Hematopoietic multipotent progenitor cell treated with erythropoietin and hydrocortisone succinate and interleukin-3 and kit ligand, for 4 days (in vitro differentiated cells): ENCODE measurements at places on chromosomes 12 and 14.

- DNase-seq: no peak
Observed at GRCh38 chr12:50043854-50044253, 13.5 kb upstream of the ASIC1 start.

DNA sequence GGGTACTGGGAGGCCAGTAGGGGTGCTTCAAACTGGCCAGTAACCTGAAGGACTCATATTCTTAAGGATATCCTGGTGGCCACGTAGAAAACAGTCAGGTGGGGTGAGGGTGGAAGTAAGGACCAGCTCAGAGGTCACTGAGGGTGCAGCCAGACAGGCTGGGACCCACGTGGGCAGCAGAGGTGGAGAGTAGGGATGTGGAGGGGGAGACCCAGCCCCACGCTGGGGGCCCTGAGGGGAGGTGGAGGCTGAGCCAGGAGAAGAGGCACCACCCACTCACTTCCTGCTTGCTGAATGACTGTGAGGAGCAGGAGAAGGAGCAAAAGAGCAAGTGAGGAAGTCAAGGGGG, 12.6 kb upstream of the SERPINA3 start:
- no peak for DNase-seq

DNA sequence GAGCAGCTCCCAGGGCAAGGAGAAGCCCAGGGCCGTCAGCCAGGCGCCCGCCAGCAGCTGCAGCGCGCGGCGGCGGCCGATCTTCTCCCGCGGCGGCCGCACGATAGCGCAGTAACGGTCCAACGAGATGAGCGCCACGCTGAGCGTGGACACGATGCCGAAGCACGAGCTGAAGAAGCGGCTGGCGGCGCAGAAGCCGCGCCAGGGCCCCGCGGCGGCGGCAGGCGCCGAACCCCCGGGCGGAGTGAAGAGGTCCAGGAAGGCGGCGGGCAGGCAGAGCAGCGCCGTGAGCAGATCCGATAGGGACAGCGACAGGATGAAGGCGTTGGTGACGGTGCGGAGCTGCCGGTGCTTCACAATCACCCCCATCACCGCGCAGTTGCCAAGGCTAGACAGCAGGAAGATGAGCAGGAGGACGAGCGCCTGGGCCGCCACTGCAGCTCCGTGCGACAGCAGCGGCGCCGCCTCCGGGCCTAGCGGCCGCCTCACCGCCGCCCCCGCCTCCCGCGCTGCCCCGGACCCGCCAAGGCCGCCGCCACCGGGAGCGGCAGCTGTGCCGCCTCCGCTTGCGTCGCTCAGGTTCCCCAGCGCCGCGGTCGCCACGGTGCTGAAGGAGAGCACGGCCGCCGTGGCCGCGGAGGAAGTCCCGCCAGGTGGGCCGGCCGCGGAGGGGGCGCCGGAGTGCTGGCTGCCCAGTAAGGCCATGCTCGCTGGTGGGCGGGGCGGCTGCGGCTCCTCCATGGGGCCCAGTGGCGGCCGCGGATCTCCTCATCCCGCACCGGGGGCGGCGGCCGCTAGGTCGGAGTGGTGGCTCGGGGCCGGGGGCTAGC, 479 bp downstream of the GPR135 start:
- peak; percentile 73 for DNase-seq

- peak; percentile 17 for DNase-seq
Observed at GRCh38 chr12:119780786-119781434, 96.2 kb downstream of the CIT start.

DNA sequence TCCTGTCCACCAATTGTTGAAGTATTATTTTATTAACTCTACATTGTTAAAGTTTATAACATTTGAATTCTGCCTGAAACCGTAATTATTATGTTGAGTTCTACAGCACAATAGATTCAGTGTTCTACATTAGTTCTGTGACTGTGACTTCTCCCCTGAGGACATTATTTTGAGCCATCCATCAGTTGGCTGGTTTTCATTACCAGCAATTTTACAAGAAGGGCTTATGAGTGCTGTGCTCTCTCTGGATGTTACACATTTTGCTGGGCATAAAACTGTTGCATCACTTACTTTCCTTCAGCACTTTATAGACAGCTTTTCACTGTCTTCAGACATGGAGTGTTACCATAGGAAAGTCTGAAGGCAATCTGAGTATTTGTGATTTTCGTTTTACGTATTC, 118.2 kb upstream of the KITLG start:
- no peak for DNase-seq

- no peak for DNase-seq
Observed at GRCh38 chr14:92173668-92174067, 51.9 kb downstream of the CPSF2 start.

DNA sequence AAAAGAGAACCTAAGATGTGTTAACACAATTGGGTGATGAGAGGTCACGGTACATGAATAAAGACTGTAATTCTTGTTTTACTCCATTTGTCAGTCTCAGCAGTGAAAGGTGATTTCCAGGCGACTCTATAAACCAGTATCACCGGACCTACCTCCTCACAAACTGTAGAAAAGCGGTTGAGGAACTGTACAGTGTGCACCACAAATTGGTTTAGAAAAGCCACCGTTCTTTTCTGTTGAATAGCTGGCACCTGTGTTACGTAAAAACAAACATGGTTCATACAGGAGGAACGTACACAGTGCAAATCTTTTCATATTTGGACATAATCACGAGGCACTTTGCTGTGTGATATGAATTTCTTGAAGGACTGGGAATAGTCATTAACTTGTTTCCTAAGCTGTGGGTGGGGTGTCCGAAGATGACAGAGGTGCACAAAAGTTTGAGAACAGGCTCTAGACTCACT, 663 bp downstream of the WASHC3 start:
- peak; percentile 43 for DNase-seq

- DNase-seq: no peak
Observed at GRCh38 chr14:78248501-78249090, 78.4 kb downstream of the NRXN3 start.

GRCh38 chr12:117854339-117855012, 114.3 kb downstream of the KSR2 start:
- peak; percentile 66 for DNase-seq

DNA sequence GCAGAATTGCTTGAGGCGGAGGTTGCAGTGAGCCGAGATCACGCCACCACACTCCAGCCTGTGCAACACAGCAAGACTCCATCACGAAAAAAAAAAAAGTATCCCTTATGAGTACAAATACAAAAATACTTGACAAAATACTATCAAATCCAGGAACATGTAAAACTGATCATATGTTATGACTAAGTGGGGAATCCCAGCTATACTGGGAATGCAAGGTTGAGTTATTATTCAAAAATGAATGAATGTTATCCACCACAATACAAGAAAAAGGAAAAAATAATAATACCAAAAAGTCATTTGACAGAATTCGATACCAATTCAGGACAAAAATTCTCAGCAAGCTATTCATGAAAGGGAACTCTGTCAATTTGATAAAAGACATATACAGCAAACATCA, 32.6 kb downstream of the MOK start:
- DNase-seq: no peak

- DNase-seq: peak; percentile 89
Observed at GRCh38 chr12:127559349-127560040, 707.5 kb upstream of the TMEM132C start.

DNA sequence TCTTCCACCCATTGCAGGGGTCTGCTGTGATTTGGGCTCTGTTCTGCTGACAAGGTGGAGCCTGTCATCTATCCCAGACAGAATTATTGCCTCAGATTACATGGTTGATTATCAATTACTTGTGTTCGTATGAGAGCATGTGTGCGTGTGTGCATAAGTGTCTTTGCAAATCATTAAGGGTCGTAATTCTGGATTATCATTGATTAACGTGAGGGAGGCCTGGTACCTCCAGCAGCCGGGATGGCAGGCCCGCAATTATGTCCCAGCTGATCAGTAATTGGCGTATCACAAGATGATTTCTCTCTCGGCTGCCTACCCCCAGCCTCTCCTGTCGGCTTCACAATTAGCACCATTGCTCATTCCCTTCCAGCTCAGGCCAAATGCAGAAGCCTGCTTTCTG, 29.6 kb upstream of the IRF2BPL start:
- DNase-seq: no peak

GRCh38 chr12:70920891-70921290, 353 bp upstream of the PTPRR start:
- DNase-seq: no peak

- DNase-seq: peak; percentile 98
Observed at GRCh38 chr12:62260733-62261683, 804 bp downstream of the USP15 start.

DNA sequence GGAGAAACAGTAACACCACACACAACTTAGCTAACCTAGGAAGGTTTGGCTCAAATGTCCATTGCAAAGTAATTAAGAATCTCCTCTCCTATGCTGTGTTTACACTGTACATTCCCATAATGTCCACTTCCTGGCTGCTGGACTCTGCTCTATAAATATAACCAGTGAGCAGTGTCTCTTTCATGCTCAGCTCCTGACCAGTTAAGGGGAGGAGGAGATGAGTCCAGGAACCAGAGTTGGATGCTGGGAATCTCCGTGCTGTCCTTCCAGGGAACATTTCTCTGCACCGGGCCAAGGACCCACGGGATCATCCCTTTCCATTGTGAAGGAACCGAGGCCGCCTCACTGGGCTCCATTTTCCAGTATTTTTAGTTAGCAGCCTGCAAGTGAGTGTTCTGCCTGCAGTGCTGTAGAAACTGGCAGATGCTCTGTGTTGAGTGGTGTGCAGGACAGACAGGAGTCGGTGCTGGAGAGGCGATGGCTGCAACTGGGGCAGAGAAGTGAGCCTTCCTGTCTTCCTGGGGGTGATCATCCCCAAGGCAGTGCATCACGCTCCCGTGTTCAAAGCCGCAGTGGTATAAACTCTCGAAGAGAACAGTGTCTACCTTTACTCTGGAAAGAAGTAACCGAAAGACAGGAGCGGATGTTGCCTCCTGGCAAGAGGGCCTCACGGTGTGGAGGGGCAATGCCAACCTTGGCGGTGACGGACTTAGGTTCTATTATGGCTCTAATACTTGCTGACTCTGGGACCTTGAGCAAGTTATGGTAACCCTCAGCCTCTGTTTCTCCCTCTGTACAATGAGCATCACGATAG, 195.5 kb downstream of the CACNA1C start:
- no peak for DNase-seq

DNA sequence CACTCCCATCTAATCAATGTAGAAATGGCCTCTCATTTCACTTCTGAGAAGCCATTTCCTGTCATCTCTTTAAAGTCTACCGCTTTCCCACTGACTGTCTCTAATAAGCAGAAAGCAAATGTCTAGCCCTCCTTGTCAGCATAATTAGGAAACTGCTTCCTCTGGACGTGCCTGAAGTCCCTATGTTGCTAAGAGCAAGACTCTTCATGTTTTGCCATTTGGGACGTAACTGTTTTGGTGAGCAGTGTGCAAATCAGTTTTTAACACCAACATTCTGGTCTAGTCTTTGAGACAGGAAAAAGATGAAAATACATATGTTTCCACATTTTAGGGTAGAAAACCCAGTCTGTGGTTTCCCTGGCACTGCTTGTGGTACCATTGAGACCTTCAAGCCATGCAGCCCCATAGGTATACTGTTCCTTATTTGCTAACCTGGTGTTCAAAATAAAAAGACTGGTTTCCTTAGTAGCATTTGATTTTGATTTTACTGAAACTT, 22.2 kb downstream of the IFNG start:
- no peak for DNase-seq

DNA sequence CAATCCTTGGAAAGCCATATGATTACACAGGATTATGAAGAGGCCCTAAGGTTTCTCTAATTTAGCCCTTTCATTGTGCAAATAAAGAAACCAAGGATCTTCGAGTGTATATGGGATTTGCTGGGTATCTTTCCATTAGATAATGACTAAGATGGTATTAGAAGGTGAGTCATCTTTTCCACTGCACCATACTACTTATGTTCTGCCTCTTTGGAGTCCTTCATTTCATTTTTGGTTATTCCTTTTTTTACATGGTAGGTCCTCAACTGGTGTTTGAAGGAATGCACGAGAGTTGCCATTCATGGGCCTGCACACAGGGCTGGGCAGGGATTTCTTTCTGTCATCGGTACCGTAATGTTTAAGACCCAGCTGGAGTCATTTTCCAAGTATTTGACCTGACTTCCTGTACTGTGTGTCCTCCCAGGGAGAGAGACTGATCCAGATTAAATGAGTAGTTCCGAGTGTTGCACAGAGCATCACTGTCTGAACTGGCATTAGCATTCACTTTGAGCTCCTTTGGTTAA, 85.7 kb downstream of the BORCS5 start:
- DNase-seq: peak; percentile 66

GRCh38 chr12:109014984-109015765, 5.7 kb downstream of the SVOP start:
- DNase-seq: no peak

- DNase-seq: no peak
Observed at GRCh38 chr12:25759752-25760151, 198.7 kb upstream of the RASSF8 start.

GRCh38 chr14:51663783-51664326, 12.1 kb downstream of the FRMD6 start:
- no peak for DNase-seq

- no peak for DNase-seq
Observed at GRCh38 chr12:79522257-79522988, 168.3 kb downstream of the PAWR start.

DNA sequence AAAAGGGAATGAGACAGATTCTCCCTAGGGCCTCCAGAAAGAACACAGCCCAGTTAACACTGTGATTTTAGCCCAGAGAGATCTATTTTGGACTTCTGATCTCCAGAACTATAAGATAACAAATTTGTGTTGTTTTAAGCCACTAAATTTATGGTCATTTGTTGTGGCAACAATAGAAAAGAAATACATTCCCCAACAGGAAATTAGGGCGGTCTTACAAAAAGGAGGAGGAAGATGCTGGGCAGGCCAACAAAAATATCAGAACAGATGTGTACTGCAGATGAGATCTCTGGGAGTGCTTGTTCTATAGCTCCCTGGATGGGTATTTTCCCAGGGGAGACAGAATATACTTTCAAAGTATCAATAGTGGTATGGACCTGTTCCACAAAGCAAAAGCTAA, 32.0 kb upstream of the SOCS2 start:
- DNase-seq: no peak

GRCh38 chr12:101424620-101425019, 17.0 kb upstream of the ARL1 start:
- DNase-seq: no peak

DNA sequence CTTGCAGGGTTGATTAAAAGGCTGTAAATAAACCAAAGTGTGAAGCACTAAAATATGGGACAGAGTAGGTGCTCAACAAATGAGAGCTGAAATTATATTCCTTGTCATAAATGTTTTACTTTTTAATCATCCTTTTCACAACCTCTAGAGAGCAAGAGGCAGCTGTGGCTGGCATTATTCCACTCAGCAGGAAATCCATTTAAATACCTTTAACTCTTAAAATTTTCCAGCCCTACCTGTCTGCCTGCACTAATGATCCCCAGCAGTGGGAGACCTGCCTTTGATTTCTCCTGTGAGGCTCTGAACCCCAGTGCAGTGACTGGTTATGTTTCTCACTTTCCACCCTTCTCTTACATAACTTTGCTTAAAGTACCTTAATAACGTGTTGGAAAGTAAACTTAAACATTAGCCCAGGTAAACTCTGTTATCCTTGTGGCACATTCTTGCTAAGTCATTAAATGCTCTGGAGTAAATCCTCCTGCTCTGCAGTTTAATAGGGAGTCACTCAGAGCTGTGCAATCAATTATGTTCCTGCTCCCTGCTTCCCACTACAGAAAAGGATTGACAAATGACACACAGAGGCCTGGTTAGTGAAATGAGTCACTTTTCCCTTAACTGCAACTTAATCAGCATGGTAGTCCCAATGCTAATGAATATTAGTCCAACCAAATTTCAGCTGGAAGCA, 755.7 kb upstream of the USP15 start:
- no peak for DNase-seq

GRCh38 chr12:124687917-124688316, 120.5 kb upstream of the NCOR2 start:
- peak; percentile 65 for DNase-seq

- DNase-seq: peak; percentile 82
Observed at GRCh38 chr14:103624860-103625259, 4.2 kb upstream of the KLC1 start.
